ENCODE measurements at places on chromosomes 16 and 17. TPM values are rescaled to one million over a fixed set of nuclear protein-coding genes. Genes with fewer than 3 reads are reported as not detected.

DNA sequence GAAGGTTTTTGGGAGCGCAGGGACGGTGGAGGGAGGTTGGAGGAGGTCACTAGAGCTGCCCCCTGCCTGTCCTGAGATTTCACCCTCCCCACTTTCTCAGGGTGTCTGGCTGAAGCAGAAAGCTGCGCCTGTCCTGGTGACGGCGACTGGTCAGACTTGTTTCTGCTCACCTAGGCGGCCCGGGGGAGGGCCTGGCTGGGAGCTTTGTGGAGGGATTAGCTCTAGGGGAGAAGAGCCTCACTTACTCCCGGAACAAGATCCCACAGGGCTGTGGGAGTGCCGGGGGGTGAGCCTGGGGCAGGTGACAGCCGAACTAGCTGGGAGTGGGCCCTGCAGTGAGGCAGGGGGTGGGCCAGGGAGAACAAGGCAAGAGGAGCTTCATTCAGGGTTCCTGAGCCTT is 11.5 kb downstream of the NHERF1 start:
- DNase-seq = peak; percentile 35

GRCh38 chr16:81514041-81514559 is 69.5 kb downstream of the CMIP start:
- no peak for DNase-seq

The TSNAXIP1 gene
- total RNA-seq = 0.24 TPM

The LPO gene
- total RNA-seq = 0.24 TPM
